Activated CD4-positive, alpha-beta T cell treated with anti-CD3 and anti-CD28 coated beads for 36 hours (primary cell): ENCODE measurements at places on chromosomes 3 and 15. TPM values are rescaled to one million over a fixed set of nuclear protein-coding genes. Genes with fewer than 3 reads are reported as not detected.
A peak's percentile ranks its signal among the peaks of the same experiment; 100 is the strongest.

Gene ATP8B4
- total RNA-seq: 5.1 TPM

Gene CYP11A1
- total RNA-seq: not detected

Gene FBXO40
- total RNA-seq: not detected

GRCh38 chr15:84696757-84697156 is 19.2 kb downstream of the SEC11A start:
- no peak for DNase-seq

GRCh38 chr3:178297740-178298139 is 238.5 kb upstream of the KCNMB2 start:
- no peak for DNase-seq

- DNase-seq: no peak
Observed at GRCh38 chr15:25244731-25245585, 193.9 kb downstream of the UBE3A start.

- DNase-seq: no peak
Observed at GRCh38 chr3:29577250-29577649, 296.4 kb downstream of the RBMS3 start.

DNA sequence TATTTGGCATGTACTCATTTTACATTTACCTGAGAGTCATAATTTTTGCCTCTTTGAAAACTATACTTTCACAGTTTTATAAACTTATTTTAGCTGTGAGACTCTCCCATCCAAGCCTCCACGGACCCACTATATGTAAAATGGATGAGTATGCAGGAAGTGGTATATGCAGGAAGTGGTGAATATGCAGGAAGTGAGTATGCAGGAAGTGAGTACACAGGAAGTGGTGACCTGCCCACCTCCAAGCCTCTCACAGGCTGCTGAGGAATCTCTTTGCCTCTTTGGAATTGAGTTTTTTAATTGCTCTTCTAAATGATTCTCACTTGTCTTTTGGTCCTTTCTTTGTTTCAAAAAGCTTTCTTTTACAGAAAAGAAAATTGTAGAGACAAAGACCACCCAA is 85.2 kb downstream of the KBTBD8 start:
- peak; percentile 68 for DNase-seq

DNA sequence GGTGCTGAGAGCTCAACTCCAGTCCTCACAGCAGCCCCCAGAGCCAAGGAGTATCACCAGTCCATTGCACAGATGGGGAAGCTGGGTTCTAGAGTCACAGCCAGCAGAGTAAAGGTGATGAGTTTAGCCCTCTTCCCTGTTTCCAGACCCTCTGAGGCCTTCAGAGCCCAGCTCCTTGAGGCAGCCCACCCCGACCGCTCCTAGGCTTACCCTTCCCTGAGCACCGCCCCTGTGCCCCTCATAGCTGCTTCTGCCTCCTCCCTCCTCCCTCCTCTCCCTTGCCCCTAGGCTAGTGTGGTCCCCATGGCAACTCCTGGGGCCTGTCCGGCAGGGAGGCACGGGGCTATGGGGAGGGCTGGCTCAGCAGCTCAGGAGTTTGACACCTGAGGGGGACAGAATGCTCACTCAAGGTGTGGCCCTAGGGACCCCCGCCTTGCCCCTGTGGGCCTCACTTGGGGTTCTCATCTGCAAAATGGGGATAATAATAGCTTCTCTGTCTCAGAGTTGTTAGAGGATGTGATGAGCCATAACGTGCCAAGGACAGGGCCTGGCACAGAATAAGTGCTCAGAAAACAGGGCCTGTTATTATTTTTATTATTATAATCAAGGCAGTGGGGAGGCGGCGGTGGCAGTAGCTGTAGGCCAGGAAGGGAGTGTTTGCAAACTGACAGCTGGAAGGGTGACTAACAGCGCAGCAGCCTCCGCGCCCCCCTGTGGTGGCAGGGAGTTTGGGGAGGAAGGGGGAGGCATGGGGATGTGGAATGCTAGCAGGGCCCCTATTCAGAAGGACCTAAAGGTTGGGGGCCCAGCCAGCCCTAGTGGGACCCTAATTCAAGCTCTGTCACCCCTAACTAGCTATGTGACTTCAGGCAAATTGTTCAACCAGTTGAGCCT is 11.5 kb downstream of the CSK start:
- DNase-seq: peak; percentile 86

DNA sequence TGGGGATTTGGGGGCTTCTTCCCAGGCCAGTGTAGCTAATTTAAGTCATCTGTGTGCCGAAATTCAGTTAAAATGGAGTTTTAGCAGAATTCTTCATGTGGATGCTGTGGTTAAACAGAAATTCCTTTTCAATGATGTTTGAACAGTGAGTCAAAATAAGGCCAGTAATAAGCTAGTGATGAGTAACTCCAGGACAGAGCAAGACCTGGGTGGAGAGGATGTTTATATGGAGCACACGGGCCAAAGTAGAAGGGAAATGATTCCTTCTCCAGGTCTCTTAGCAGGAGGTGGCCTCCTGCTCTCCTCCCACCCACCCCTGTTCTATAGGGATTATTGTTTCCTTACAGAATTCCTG is 31.9 kb upstream of the UACA start:
- DNase-seq: no peak

GRCh38 chr3:187641320-187642016 is 28.7 kb downstream of the SST start:
- DNase-seq: no peak

DNA sequence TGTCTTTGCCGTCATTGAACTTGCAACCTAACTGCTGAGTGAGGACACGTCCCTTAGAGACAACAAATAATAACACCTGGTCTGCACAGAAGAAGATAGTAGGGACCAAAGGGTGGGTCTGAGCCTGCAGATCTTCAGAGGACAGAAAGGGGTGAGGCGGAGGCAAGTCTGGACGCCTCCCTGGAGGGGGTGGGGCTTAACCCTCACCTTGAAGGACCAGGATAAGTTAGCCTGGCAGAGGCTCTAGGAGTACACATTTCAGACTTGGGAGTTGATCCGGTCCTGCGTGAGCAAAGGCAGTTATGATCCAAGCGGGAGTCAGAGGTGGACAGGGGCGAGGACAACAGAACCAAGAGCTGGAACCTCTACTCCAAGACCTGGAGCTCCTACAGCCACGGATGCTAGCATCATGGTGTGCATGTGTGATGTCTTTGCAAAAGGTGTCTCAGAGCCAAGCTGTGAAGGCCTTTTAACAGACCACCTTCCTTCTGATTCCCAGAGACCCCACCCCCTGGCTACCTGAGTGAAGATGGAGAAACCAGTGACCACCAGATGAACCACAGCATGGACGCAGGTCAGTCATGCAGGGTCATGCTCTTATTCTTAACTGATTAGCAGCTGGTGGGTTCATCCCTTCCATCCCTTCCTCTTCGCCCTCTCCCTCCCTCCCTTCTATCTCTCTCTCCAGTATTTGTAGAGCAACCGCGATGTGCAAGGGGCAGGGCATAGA is 88.0 kb downstream of the AAGAB start:
- DNase-seq: no peak

- peak; percentile 71 for DNase-seq
Observed at GRCh38 chr3:9916734-9917680, at the start of gene IL17RC. TSS of gene IL17RC (plus strand) at chr3:9917098. CDS start at chr3:9917316, 218 bp downstream.

DNA sequence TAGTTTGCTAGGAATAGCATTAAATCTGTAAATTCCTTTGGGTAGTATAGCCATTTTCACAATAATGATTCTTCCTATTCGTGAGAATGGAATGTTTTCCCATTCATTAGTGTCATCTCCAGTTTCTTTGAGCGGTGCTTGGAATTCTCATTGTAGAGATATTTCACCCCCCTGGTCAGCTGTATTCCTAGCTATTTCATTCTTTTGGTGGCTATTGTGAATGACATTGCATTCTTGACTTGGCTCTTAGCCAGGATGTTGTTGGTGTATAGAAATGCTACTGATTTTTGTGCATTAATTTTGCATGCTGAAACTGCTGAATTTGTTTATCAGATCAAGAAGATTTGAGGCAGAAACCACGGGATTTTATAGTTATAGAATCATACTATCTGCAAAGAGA is 690.5 kb upstream of the ALCAM start:
- no peak for DNase-seq

DNA sequence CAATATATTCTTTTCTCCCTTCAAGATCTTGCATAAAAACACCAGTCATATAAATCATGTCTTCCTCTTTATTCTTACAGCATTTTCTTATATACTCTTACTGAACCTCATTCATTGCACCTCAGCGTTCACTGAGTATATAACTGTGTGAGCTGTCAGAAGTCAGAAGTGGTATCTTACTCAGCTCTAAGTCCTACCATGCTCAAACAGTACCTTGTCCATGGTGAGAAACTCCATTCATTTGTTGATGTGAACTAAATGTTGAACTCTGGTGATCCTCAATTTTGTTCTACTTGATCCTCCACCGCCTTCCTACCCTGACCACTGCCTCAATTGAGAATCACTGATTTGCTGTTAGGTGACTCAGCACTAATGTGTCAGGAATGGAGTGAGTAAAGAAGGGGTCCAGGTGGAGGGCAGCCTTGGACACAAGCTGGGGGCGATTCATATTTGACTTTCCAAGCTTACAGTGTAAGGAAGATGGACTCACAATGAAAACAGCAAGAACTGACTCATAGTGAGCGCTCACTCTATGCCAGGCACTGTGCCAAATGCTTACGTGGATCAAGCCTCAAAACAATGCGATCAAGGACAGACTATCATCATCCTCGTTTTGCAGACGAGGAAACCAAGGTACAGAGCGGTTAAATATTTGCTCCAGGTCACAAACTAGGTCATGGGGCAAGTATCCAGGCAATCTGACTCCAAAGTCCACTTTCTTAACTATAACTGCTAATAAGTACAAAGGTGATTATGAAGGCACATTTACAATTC is 13.5 kb upstream of the ZFYVE19 start:
- peak; percentile 74 for DNase-seq
